CD4-positive, CD25-positive, alpha-beta regulatory T cell (primary cell): ENCODE measurements at places on chromosomes 11 and 22. TPM values are rescaled to one million over a fixed set of nuclear protein-coding genes. Genes with fewer than 3 reads are reported as not detected.

Gene SAA1
- not detected for total RNA-seq

Gene GGTLC3
- total RNA-seq: not detected

Gene DNAJB13
- total RNA-seq: not detected

Gene OR5A1
- not detected for total RNA-seq

Gene SMIM38
- 1.3 TPM for total RNA-seq

Gene CCDC116
- total RNA-seq: not detected

GRCh38 chr11:112786886-112787530, 174.2 kb upstream of the NCAM1 start:
- no peaks in the 10 kb centered on the region for H3K36me3 ChIP-seq
- no peaks in the 10 kb centered on the region for H3K4me1 ChIP-seq
- DNase-seq: no peak
- no peaks in the 10 kb centered on the region for H3K27me3 ChIP-seq
- H3K27ac ChIP-seq: no peak overlapping the region

- H3K36me3 ChIP-seq: no peaks in the 10 kb centered on the region
- no peak for DNase-seq
- no peak overlapping the region for H3K4me3 ChIP-seq
These were observed 202.1 kb downstream of the DBX1 start for GRCh38 chr11:19958204-19958603.

- H3K4me3 ChIP-seq: no peak overlapping the region
- H3K36me3 ChIP-seq: no peaks in the 10 kb centered on the region
- peaks cover 21% of the 10 kb centered on the region for H3K4me1 ChIP-seq
- no peaks in the 10 kb centered on the region for H3K27me3 ChIP-seq
These were observed 74.4 kb downstream of the SLC1A2 start for GRCh38 chr11:35344681-35345574.

DNA sequence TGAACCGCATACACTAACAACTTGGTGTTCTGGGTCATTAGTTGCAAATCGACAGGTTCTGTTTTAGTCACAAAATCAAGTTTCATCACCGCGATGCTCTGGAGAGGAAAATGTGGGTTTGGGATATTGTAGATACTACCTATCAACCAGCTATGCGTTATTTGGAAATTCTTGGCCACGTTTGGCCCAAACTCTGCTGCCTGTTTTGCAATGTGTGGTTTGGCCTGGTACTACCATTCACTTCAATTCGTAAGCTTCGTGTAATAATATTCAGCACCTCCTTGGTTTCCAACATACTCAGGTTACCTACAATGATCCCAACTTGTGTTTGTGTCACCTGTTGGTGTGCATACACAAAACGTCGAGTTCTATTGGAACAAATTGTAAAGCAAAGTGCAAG, 16.2 kb upstream of the ACER3 start:
- no peaks in the 10 kb centered on the region for H3K36me3 ChIP-seq
- DNase-seq: no peak
- no peak overlapping the region for H3K27ac ChIP-seq
- no peak overlapping the region for H3K4me3 ChIP-seq
- peaks cover 9% of the 10 kb centered on the region for H3K27me3 ChIP-seq

DNA sequence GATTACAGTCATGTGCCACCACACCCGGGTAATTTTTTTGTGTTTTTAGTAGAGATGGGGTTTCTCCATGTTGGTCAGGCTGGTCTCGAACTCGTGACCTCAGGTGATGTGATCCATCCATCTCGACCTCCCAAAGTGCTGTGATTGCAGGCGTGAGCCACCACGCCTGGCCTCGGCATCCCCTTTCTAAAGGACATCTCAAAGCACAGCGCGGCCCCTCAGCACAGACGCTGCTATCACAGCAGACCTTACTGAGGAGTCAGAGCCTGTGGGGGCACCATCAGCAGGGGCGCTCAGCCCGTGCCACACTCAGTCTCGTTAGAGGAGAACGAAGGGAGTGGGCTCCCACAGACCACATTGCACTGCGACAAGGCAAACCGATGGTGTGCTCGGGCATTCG, 19.4 kb downstream of the CELSR1 start:
- H3K4me1 ChIP-seq: no peaks in the 10 kb centered on the region
- H3K27me3 ChIP-seq: no peaks in the 10 kb centered on the region
- DNase-seq: no peak
- no peaks in the 10 kb centered on the region for H3K36me3 ChIP-seq
- H3K27ac ChIP-seq: no peak overlapping the region
- H3K4me3 ChIP-seq: no peak overlapping the region

- DNase-seq: no peak
- no peaks in the 10 kb centered on the region for H3K36me3 ChIP-seq
- H3K27ac ChIP-seq: no peak overlapping the region
- H3K4me3 ChIP-seq: no peak overlapping the region
- peaks cover 2% of the 10 kb centered on the region for H3K27me3 ChIP-seq
These were observed 136.1 kb downstream of the MORC2 start for GRCh38 chr22:30832407-30832987.

DNA sequence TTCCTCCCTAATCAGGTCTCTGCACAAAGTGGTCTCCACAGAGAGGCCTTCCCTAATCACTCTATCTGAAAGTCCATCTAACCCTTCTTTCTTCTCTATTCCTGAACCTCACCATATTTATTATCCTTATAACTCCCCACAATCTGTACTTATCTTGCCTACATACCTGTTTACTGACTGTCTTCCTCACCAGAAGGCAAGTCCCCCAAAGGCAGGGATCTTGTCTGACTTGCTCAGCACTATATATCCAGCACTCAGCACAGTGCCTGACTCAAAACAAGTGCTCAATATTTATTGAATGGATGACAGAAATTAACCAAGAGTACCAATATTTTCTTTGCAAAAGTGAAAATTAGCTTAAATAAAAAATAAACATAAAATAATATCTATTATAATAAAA, 5.5 kb downstream of the DCUN1D5 start:
- H3K27ac ChIP-seq: no peak overlapping the region
- peaks cover 22% of the 10 kb centered on the region for H3K4me1 ChIP-seq
- H3K4me3 ChIP-seq: no peak overlapping the region

DNA sequence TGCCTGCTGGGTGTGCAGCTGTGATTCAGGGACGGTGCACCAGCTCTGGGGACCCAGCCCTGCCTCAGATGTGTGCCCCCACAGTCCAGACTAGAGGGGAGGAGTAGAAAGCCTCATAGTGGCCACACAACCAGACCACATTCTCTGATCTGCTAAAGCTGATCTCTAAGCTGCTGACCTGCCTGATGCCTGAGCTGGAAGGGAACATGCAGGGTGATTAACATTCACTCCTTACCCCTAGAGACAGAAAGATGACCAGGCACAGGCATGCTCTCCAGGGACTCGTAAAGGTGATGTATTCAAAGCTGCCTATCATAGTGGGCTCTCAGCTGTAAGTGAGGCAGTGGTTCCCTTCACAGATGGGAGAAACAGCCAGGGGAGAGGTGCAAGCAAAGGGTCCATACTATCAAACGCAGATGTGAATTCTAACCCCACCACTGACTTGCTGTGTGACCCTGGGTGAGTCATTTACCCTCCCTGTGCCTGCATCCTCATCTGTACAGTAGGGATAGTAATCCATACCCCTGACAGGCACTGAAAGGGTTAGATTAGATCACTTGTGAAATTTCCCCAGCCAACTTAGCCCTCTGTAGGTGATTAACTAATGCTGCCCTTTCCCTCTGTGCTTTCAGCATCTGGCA, 29.0 kb upstream of the LRRC32 start:
- H3K4me1 ChIP-seq: no peaks in the 10 kb centered on the region
- H3K36me3 ChIP-seq: no peaks in the 10 kb centered on the region
- H3K27me3 ChIP-seq: no peaks in the 10 kb centered on the region

GRCh38 chr11:12075291-12075690, 35.1 kb upstream of the MICAL2 start:
- H3K36me3 ChIP-seq: no peaks in the 10 kb centered on the region
- DNase-seq: no peak
- no peaks in the 10 kb centered on the region for H3K4me1 ChIP-seq
- H3K27ac ChIP-seq: no peak overlapping the region

GRCh38 chr22:38454353-38455075, 485 bp downstream of the KCNJ4 start:
- H3K4me1 ChIP-seq: peaks cover 15% of the 10 kb centered on the region
- DNase-seq: peak; percentile 53
- peaks cover 20% of the 10 kb centered on the region for H3K27me3 ChIP-seq
- no peak overlapping the region for H3K4me3 ChIP-seq
- H3K36me3 ChIP-seq: no peaks in the 10 kb centered on the region

DNA sequence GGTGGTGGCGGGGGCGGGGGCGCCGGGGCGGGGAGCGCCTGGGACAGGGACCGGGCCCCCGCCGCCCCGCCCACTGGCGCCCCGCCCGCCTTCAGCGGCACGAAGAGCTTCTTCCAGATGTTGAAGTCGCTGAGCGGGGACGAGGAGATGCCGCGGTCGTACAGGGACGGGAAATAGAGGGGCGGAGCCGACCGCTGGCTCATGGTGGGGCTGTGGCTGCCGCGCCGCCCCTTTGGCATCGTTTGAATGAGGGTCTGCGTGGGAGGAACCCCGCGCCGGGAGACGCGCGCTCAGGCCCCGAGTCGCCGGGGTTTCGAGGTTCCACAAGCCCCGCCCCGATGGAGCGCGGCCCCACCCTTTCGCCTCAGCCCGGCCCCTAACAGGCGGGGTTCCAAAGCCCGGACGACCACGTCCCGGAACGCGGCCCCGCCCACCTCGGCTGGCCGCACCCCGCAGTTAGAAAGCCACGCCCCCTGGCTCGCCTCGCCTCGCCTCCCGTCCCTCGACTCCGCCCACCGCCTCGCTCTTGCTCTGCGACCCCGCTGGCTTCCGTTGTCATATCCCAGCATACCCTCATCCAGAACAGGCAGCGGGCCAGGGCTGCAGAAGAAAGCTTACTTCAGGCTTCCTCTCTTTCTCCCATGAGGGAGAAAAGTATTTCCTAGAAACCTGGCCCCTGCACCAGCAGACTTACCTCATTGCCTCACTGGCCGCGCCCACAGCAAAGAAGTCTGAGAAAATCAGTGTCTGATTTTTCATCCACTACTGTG, at the start of gene C11orf91:
TSS of gene C11orf91 (minus strand) at position 325 of the 770 bp plus-strand sequence. CDS start at position 239, 86 bp downstream.
- H3K4me1 ChIP-seq: peaks cover 14% of the 10 kb centered on the region
- H3K27ac ChIP-seq: peak within 1 kb of the TSS; percentile 37
- DNase-seq: peak; percentile 92

DNA sequence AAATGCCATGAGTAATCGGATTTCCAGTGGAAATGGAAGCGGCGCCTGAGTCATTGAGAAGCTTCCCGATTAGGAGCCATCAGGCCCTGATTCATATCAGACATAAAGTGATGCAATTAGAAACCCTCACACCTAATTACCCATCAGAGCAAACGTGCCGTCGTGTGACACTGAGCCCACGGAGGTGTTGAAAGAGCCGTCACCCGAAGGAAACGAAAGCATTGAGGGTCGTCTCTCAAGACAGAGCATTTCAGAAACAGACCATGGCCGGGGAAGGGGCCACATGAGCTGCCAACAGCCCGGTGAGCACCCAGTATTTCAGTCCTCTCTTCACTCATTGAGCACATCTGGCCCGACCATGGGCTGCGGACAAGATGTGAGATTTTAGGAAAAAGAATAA, 829.3 kb downstream of the TBC1D22A start:
- no peaks in the 10 kb centered on the region for H3K27me3 ChIP-seq
- H3K4me1 ChIP-seq: no peaks in the 10 kb centered on the region
- DNase-seq: no peak
- no peak overlapping the region for H3K27ac ChIP-seq
- no peak overlapping the region for H3K4me3 ChIP-seq

DNA sequence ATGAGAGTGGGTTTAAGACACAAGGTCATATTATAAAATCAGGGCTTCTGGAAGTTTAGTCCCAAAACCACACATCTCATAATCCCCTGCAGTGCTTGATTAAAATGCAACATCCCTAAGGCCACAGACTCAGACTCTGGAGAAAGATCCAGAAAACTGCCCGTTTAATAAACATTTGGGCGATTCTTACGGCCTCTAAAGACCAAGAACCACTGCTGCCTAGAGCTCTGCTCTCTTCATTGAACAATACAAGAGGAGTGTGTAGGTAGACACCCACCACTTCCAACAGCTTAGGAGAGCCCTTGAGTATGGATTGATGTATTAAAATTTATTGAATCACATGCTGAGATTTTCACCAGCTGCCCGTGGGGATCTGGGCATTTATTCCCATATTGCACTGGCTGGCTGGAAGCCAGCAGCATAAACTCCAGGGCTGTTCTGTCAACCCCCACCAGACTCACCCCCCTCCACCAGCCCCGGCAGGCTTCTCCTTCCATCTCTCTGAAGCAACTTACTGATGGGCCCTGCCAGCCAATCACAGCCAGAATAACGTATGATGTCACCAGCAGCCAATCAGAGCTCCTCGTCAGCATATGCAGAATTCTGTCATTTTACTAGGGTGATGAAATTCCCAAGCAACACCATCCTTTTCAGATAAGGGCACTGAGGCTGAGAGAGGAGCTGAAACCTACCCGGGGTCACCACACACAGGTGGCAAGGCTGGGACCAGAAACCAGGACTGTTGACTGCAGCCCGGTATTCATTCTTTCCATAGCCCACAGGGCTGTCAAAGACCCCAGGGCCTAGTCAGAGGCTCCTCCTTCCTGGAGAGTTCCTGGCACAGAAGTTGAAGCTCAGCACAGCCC, 749 bp upstream of the BEST1 start:
- no peaks in the 10 kb centered on the region for H3K36me3 ChIP-seq
- H3K4me1 ChIP-seq: no peaks in the 10 kb centered on the region
- no peak overlapping the region for H3K27ac ChIP-seq
- no peak for DNase-seq

DNA sequence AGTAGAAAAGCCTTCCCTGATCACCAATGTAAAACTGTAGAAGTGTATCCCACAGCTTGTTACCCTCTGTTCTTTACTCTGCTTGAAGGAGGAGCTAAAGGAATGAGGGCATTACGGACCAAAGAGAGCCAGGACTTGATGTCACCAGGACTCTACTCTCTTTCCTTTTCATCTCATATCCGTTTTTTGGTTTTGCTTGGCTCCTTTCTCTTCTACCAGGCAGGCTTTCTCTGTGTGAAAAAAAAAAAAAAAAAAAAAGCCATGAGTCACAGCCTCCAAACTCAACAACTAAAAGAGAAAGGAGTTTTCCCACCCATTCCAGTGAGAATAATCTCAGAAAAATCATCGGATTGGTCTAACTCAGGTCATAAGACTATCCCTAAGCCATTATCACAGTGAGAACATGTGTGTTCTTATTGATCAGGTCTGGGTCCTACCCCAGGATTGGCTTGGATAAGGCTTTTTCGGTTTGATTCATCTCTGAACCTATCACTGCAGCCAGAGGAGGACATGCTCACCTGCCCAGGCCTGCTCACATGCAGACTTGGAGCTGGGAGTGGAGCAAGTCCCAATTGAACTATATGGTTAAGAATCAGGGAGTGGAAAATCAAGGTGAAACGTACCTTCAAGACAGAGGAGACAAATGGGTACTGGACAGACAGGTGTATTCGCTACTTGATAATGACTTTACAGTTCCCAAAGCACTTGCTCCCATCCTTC, 19.4 kb upstream of the LRRC55 start:
- peaks cover 4% of the 10 kb centered on the region for H3K27me3 ChIP-seq
- H3K27ac ChIP-seq: no peak overlapping the region
- DNase-seq: no peak

DNA sequence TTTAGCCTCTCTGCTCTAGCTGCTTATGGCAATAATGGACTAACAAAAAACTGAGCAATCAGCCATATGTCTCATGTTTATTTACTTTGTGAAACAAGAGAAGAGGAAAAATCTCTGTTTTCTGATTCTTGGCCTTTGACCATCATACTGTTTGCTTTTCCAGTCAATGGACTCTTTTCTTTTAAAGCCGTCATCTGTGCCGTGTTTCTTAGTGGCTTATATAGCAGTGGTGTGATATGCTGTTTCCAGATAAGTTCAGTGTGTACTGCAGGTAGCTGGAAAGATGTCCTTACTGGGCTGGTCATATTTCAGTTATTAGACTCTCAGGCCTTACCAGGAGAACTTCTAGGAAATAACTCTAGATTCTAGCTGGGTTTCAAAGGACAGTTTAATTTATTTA, 33.6 kb upstream of the TECTA start:
- no peak overlapping the region for H3K4me3 ChIP-seq
- no peak overlapping the region for H3K27ac ChIP-seq
- peaks cover 12% of the 10 kb centered on the region for H3K36me3 ChIP-seq
- H3K4me1 ChIP-seq: no peaks in the 10 kb centered on the region
- H3K27me3 ChIP-seq: no peaks in the 10 kb centered on the region
- no peak for DNase-seq
